ENCODE measurements at places on chromosomes 3 and 15.

- no peak for DNase-seq
Observed at GRCh38 chr3:12242772-12243171, 46.1 kb upstream of the PPARG start.

DNA sequence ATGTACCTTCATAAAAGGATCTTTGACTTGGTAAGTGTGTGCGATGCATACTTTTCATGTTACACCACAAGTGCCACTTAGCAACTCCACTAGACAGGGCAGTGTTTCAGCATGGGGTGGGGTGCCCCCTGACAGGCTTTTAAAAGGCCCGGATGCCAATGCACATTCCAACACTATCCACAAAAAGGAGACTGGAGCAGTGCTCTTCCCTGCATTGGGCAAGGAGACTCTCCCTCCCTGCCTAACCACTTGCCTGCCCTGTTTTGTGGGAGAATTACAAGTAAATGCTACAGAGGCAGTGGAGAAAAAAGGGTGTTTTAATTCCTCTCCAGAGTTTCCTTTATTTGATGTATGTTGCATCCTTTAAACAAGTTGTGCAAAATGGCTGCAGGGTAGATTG is 1.7 kb upstream of the RARB start:
- DNase-seq, result no peak

GRCh38 chr3:9986230-9986725 is 363 bp downstream of the EMC3 start:
- DNase-seq, result no peak

DNA sequence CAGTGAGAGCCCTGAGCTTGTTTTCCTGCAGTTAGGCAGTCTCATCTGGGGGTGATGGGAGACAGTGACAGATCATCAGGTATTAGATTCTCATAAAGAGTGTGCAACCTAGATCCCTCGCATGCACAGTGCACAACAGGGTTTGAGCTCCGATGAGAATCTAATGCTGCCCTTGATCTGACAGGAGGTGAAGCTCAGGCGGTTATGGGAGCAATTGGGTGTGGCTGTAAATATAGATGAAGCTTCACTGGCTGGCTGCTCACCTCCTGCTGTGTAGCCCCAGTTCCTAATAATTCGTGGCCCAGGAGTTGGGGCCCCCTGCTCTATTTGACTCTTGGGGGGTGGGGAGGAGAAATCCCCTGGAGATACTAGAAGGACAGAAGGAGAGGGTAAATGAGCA is 309.4 kb upstream of the STT3B start:
- no peak for DNase-seq

DNA sequence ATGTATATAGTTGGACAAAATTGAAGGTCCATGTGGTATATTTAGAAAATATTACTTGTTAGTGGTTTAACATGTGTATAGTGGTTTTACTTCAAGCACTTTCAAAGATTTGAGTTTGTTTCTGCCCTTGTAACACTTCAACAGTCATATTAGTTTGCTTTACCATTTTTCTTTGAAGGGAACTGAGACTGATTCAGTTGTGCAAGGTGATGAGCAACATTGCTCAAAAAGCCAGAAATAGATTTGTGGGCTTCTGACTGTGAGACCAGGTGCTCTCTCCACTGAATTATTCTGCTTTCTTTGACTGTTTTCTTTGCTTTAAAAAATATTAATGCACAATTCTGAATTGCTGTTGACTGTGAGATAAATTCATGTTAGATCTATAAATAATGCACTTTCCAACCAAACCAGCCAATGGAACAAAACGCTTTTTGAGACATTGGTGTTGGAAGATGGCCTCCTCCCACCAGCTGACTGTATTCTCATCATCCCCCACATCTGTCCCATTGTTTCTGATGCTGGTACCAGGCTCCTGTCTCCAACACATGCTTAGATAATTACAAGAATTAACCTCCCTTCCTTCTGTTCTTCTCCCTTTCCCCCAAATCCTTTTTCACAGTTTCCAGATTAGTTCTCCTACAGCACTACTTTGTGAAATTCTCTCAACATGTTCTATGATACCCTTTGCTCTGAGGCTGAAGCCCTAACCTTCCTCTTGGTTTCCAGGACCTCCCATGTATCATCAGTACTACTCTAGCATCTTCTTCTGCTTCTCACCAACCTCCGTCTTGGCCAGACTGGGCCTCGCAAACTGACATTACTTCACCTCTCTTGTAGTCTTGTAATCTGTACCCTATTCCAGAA is 27.9 kb downstream of the PLCL2 start:
- no peak for DNase-seq

DNA sequence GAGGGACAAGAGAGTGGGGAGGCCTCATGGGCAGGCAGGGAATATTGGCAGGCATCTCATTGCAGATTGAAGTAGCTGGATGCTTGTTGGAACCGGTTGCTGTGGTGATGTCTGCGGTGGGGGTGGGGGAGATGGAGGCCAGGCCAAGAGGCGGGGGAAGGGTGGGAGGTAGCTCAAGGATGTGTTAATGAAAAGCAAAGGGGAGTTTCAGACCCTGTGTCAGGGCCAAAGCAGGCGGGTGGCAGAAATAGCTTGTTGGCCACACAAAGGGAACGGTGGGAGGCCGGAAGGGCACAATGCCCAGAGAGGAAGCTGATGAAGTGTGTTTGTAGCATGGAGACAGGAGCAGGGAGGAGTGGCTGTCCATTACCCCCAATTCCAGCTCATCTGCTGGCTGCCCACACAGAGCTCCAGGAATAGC is 28.0 kb downstream of the CCDC33 start:
- no peak for DNase-seq

GRCh38 chr3:126954141-126954842 is 28.6 kb upstream of the PLXNA1 start:
- DNase-seq, result no peak

DNA sequence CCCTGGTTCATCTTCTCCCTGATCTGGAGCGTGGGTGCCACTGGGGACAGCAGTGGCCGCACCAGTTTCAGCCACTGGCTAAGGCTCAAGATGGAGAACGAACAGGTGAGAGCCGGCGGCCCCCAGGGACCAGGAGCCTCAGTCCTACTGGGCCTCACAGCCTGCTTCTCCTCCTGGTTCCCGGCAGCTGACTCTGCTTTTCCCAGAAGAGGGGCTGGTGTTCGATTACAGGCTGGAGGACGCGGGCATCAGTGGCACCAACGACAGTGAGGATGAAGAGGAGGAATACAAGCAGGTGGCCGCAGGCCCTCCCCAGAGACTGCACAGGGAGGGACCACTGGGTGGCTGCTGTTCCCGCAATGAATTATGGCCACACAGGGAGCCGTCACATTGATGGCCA is 54.4 kb downstream of the DNAH1 start:
- DNase-seq, result no peak

DNA sequence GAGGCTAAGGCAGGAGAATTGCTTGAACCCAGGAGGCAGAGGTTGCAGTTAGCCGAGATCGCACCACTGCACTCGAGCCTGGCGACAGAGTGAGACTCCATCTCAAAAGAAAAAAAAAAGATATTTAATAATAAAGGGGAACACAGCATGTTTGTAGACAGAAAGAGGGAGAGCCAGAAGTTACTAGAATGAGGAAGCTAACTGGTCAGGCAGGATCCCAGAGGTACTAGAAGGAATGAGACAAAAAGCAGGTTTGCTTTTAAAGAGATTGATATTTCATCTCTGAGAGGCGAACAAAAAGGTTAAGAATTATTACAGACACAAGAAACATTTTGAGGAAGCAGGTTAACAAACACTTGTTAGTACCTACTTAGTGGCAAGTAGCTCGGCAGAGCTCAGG is 9.2 kb downstream of the CD200R1 start:
- DNase-seq, result no peak

DNA sequence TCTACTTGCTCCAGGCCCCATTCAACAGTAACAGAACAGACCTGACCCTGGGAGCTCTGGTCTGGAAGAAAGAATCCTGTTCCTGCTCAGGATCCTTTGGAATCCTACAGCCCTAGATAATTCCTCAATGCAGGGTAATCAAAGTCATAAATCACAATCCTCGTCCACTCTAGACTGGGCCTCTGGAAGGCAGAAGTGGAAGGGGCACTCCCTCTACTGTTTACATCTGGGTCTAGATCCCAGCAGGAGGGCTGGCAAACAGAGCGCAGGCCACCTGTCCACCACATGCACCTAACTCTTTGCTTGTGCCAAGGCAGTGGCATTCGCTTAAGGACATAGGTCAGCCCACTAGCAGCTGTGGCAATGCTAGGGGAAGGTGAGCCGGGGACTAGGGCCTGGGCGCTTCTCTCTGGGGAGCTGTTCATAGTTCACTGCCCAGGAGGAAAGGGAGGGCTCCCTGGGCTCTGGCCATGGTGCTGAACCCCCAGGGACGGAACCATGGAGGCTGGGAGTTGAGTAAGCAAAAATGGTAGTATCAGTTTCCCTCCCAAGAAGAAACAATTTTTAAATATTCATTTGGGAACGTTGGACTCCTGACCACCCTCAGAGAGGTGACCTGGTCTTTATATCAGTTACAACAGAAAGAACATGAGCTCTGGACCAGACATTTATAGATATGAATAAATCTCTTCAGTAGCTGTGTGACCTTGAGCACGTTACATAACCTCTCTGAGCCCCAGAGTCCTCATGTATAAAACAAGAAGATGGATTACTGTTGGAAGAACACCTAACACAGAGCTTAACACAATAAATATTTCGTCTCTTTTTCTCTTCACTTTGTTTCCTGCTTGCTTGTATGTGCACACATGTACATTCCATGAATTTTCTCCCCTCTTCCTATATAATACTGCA is 90.2 kb downstream of the NTRK3 start:
- no peak for DNase-seq

GRCh38 chr3:175155172-175155571 is 296.0 kb downstream of the NAALADL2 start:
- DNase-seq, result no peak

DNA sequence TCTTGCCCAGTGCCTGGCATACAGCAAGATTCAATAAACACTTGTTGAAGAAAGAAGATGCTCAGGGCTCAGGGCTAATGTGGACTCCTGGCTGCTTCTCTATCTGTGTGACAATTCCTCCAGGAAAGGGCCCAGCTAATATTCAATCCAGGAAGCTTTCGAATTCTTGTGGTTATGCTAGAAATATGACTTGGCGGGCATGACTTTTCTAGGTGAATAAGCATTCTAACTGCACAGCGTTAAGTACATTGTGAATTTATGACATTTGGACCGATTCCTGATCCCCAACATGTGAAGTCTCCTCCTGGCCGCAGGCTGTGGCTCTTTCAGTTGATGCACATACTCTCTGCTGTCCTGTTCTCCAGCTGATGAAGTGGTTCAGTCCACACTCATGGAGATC is 117.0 kb downstream of the IMPG2 start:
- no peak for DNase-seq

DNA sequence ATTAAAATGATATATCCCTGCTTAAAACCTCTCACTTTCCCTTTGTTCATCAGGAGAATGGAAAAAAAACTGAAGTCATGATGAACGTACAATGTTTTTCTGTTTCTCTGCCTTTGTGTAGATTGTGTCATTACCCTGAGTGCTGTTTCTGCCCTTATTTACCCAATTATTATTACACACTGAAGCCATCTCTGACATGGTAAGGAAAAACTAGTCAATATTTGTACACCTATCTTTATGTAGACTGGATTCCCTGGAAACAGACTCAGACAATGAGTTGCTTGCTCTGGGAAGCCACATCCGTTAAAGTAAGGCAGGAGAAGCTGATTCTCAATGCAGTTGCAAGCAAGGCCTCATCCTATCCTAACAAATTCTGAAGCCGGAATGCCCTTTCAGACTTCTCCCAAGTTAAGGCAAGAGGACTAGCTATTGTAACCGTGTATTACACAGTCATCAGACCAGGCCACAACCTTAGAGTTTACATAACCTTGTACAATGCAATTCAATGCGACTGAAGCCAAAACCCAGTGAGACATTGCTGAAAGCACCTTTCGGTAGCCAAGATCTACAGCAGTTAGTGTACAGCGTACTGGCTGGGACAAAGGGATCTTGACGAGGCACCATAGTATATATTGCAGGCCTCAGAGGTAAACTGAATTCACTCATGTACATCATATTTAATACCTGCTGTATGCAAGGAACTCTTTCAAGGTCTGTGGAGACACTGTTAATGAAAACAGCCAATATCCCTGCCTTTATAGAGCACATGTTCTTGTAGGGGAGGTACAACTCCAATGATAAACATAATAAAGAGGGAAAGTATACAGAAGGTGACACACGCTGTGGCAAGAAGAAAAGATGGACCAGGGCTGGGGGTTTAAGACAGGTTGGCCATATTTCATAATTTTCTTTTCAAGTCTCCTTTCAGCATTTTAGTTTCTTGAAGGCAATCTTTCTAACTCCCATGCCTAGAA is 1040.8 kb upstream of the SEMA6D start:
- DNase-seq, result no peak

DNA sequence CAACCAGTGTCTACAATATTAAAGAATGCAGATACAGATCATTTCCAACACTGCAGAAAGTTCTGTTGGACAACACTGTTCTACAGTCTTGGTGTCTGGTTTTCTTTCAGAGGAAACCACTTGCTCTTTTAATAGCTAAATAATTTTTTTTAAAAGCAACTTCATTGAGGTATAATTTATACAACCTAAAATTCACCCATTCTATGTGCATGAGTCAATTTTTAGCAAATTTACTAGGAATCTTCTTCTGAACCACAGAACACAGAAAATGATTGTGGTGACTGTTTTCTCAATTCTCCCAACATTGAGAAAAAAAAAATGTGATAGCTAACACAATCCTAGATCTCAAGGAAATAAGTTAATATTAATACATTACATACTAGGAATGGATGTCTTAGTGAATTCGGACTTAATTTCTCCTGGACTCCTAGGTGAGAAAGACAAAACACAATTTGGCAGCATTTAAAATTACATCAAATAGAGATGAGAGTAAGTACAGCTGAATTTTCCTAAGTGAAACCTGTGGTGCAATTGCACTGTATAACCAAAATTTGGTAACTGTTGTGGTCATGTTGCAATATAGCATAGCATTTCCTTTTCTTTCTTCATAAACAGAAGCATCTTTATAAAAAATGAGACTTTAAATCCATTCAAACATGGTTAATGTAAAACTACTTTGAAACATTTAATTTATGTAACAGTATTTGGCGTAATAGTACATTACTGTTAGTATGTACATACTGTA is 15.3 kb upstream of the PLCL2 start:
- DNase-seq, result no peak

DNA sequence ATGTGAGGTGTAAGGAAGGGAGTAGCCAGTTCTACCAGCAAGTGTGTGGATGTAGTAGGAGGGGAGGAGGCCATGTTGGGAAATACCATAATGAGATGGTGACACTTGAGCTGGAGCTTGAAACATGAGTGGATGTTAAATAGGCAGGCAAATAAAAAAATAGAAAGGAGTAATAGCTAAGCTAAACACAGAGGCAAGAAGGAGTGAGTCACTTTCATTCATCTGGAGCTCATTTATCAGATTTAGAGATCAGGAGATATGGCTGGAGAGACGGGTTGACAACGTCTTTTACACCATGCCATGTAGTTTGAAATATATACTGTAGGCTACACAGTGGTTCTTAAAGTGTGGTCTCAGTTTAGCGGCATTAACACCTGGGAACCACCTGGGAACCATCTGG is 390.5 kb downstream of the DIPK2A start:
- no peak for DNase-seq

All from NCI-H2107 (cell line).